Myometrial cell (primary cell): ENCODE measurements at places on chromosomes 6 and 20. TPM values are rescaled to one million over a fixed set of nuclear protein-coding genes. Genes with fewer than 3 reads are reported as not detected.

The EPHA7 gene
- under 0.01 TPM in 2 replicates for total RNA-seq

The CDH26 gene
- total RNA-seq: under 0.01 TPM in 1 of 2 replicates, not detected in the other

The C6orf15 gene
- not detected in 2 replicates for total RNA-seq

The DUSP15 gene
- not detected in 2 replicates for total RNA-seq

The PAX1 gene
- not detected in 2 replicates for total RNA-seq

The GPX5 gene
- not detected in 2 replicates for total RNA-seq

The SMPDL3A gene
- total RNA-seq: 7.6 and 13.0 TPM in 2 replicates

The SAPCD1 gene
- 1.8 and 2.3 TPM in 2 replicates for total RNA-seq

The APOBEC2 gene
- total RNA-seq: not detected in 2 replicates

The BCAS1 gene
- total RNA-seq: not detected in 2 replicates

The C6orf132 gene
- 3.0 and 6.9 TPM in 2 replicates for total RNA-seq

The PRKN gene
- total RNA-seq: 0.18 TPM in 1 of 2 replicates, not detected in the other

The NFKBIL1 gene
- total RNA-seq: 22.0 and 28.5 TPM in 2 replicates

The PTPRT gene
- not detected in 2 replicates for total RNA-seq

The EPPIN gene
- total RNA-seq: not detected in 2 replicates

The PPP2R5D gene
- total RNA-seq: 60.3 and 85.6 TPM in 2 replicates

The MOXD1 gene
- 24.2 and 31.2 TPM in 2 replicates for total RNA-seq

The TAP2 gene
- 13.8 and 15.6 TPM in 2 replicates for total RNA-seq

The TP53TG5 gene
- total RNA-seq: 3.2 TPM in 1 of 2 replicates, not detected in the other

The RNF217 gene
- total RNA-seq: 2.6 and 9.0 TPM in 2 replicates

The NR2E1 gene
- total RNA-seq: not detected in 2 replicates

The VSTM2L gene
- 8.9 and 12.9 TPM in 2 replicates for total RNA-seq

The FAM209A gene
- total RNA-seq: not detected in 2 replicates

The CCDC28A gene
- 17.0 and 23.9 TPM in 2 replicates for total RNA-seq

The SLC23A2 gene
- 4.3 and 5.5 TPM in 2 replicates for total RNA-seq
